CD8-positive, alpha-beta T cell (primary cell): ENCODE measurements at places on chromosomes 3 and 15.

- no peak for DNase-seq
Measured at GRCh38 chr15:92383519-92384324, 10.0 kb upstream of the ST8SIA2 start.

GRCh38 chr3:57958642-57959422, 49.4 kb upstream of the FLNB start:
- DNase-seq, result no peak

DNA sequence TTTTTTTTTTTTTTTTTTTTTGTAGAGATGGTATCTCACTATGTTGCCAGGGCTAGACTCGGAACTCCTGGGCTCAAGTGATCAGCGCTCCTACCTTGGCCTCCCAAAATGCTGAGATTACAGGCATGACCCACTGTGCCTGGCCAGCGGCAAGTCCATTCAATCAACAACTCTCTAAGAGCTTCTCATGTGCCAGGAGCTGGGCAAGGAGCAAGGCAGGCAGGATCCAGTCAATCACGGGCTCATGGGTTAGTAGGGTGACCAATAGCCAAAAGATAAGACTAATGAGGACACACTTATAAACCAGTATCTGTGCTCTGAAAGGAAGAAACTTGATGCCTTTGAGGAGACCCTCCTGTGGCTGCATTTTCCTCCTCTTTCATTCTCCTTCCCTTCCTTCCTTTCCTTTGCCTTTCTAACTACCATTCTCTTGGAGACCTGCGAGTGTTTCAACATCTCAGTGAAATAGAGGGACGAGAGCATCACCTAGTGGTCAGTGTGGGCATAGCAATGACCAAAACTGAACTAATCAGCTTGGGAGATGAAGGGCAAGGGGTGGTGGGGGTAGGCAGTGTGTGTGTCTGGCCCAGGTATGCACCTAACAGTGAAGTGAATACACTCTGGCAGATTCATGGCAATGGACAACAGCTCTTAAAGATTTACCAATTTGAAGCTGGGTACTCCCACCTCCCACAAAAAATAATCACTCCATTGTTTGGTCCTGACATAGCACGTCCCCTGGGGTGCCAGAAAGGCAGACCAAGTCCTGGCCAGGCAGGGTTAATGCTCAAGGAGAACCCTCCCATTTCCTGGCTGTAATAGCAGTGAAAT, 6.3 kb downstream of the RPP25 start:
- peak; percentile 65 for DNase-seq

DNA sequence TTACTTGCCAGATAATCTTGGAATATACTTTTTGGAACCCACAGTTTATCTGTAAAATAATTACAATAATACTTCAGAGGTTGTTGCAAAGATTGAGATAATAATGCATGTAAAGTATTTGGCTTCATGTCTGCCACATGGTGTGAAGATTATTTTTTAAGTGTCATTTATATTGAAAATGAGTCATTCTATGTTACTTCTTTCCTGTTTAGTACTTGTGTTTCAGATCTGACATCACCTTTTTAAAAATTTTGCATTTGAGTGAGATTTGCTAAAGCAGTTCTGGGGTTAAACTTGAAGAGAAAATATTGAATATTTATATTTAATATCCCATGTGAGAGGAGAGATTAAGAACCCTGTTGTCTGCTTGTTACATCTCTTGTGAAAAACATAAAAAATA, 31.2 kb downstream of the IQGAP1 start:
- no peak for DNase-seq

GRCh38 chr3:189664311-189664710, 33.1 kb downstream of the TP63 start:
- DNase-seq, result no peak
